ENCODE measurements at places on chromosomes 5 and 9. TPM values are rescaled to one million over a fixed set of nuclear protein-coding genes. Genes with fewer than 3 reads are reported as not detected.

DNA sequence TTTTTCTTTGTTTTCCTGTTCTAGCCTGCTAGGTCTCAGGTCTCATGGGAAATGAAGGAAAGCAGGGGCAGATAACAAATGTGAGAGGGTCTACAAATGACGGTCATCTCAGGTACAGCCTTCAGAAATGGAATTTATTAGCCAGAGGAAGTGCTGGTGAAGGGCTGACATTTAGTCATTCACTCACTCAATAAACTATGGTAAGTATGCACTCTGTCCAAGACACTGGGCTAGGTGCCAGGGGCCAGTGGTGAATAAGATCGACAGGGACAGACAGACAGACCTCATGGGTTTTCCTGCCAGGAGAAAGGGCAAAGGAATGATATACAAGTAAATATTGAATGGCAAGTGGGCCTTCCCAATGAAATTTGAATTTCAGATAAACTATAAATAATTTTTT, 6.3 kb downstream of the PDE6A start:
- H3K36me3 ChIP-seq, result no peaks in the 10 kb centered on the region
- no peak for DNase-seq
- H3K4me1 ChIP-seq, result no peaks in the 10 kb centered on the region
- H3K4me3 ChIP-seq, result no peak overlapping the region
- no peak overlapping the region for H3K27ac ChIP-seq
- peaks cover 4% of the 10 kb centered on the region for H3K27me3 ChIP-seq

DNA sequence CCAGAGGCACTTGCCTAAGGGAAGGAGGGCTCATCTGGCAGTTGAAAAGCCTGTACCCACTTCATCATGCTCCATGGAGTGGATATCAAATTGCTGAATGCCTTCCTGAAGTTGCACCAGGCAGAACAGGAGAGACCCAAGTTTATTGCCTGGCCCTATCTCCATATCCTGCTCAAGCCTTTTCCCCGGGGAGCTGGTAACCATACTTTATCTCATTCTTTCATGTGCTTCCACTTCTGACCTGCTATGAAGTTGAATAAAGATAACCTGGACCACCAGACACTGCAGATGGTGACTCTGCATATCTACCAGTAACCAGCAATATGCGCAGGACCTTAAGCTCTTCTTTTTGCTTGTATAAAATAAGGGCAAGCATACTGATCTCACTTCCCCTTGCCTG, 1397.5 kb upstream of the CDH6 start:
- DNase-seq, result no peak
- H3K36me3 ChIP-seq, result no peaks in the 10 kb centered on the region
- no peak overlapping the region for H3K4me3 ChIP-seq
- no peak overlapping the region for H3K27ac ChIP-seq
- no peaks in the 10 kb centered on the region for H3K27me3 ChIP-seq
- H3K4me1 ChIP-seq, result no peaks in the 10 kb centered on the region

The TMC1 gene
- not detected for total RNA-seq

DNA sequence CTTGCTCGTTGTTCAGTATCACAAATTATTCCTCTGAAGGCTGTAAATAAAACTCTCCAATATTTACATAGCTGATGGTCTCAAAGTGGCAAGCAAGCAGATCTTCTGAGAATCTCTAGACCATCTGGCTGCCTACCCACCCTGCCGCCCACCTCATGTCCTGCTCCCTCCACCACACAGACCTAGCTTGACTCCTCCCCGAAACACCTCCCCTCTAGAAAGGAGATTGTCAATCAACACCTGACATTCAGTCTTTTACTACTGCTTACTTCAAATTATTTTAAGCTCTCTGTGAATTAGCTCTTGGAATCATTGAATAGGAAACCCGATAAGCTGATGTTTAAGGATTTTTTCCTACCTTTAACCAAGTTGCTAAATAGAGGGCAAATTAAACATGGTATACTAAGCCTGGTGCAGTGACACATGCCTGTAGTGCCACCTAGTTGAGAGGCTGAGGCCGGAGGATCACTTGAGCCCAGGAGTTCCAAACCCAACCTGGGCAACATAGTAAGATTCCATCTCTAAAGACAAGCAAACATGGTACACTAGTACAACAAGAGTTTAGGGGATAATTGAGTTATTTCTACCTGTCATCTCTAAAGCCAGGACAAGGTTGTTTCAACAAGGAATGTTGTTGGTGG, 10.9 kb upstream of the SOWAHA start:
- DNase-seq, result no peak
- H3K27ac ChIP-seq, result no peak overlapping the region
- no peaks in the 10 kb centered on the region for H3K36me3 ChIP-seq
- H3K27me3 ChIP-seq, result peaks cover 45% of the 10 kb centered on the region
- H3K4me1 ChIP-seq, result peaks cover 4% of the 10 kb centered on the region

DNA sequence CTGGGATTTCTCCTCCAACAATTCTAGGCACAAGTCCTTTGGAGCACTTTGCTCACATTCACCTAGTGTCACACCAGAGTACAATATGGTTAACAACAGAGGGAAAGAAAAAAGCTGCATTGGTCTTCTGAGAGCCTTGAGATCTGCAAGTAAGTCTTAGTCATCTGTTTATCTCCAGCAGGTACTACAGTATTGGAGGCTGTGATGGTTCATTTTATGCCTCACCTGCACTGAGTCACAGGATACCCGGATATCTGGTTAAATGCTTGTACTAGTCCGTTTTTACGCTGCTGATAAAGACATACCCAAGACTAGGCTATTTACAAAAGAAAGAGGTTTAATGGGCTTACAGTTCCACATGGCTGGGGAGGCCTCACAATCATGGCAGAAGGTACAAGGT, 525.0 kb downstream of the NR2F1-AS1 start:
- no peaks in the 10 kb centered on the region for H3K27me3 ChIP-seq
- DNase-seq, result no peak
- no peak overlapping the region for H3K4me3 ChIP-seq
- no peaks in the 10 kb centered on the region for H3K4me1 ChIP-seq

- no peaks in the 10 kb centered on the region for H3K36me3 ChIP-seq
- H3K27me3 ChIP-seq, result peaks cover 8% of the 10 kb centered on the region
- no peaks in the 10 kb centered on the region for H3K4me1 ChIP-seq
- H3K4me3 ChIP-seq, result no peak overlapping the region
- no peak for DNase-seq
Measured at GRCh38 chr5:160961761-160962160, 109.8 kb upstream of the ATP10B start.

DNA sequence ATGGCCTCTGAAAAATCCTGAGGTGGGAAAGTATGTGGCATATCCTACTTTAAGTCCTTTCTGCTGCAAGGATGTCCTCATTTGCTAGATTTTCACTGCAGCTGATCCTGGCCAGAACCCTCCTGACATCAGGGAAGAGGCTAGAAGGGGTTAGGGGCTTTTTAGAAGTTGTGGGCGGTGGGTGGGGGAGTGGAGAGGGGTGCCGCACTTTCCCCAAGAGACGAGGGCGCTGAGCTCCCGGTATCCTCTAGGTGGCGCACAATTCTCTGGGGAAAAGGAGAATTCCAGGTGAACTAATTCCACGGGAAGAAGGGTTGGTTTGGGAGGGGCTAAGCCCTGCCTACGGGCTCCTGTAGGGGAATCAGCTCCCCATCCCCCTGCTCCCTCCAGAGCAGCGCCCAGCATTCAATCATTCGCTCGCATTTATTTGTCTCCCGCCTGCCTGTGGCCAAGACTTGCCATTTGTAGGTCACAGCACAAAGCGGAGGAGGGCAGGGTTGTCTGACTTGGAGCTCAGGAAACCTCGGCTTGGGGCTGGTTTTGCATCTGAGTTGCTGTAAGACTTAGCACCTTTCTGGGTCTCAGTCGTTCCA, 42.9 kb upstream of the HAND1 start:
- peaks cover 48% of the 10 kb centered on the region for H3K27me3 ChIP-seq
- peak; percentile 20 for DNase-seq
- H3K4me3 ChIP-seq, result no peak overlapping the region
- H3K36me3 ChIP-seq, result no peaks in the 10 kb centered on the region
- no peak overlapping the region for H3K27ac ChIP-seq

The PCA3 gene
- not detected for total RNA-seq

The C9orf43 gene
- total RNA-seq, result 0.83 TPM

GRCh38 chr5:98872674-98873073, 56.1 kb downstream of the CHD1 start:
- H3K27me3 ChIP-seq, result no peaks in the 10 kb centered on the region
- H3K4me1 ChIP-seq, result no peaks in the 10 kb centered on the region
- DNase-seq, result no peak
- peaks cover 44% of the 10 kb centered on the region for H3K36me3 ChIP-seq

The SMIM3 gene
- total RNA-seq, result 8.8 TPM

DNA sequence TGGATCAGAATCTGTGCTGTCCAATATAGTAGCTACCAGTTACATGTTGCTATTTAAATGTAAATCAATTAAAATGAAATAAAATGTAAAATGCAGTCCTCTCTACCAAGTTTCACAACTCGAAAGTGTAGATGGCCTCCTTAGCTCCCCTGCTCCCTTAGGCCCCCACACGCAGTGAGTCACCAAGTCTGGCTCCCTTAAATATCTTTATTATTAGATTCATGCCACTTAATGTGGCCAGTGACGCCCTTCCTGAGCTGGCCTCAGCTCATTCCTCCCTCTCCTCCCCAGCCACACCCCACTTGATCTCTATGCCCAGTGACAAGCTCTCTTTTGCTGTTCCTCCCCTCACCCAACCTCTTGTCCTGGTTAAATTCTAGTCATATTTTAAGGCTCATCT, 88.4 kb upstream of the DNAH5 start:
- peaks cover 10% of the 10 kb centered on the region for H3K27me3 ChIP-seq
- DNase-seq, result no peak
- peaks cover 3% of the 10 kb centered on the region for H3K4me1 ChIP-seq
- H3K36me3 ChIP-seq, result no peaks in the 10 kb centered on the region
